ENCODE measurements at places on chromosomes 4 and X. TPM values are rescaled to one million over a fixed set of nuclear protein-coding genes. Genes with fewer than 3 reads are reported as not detected.

- DNase-seq = no peak
Measured at GRCh38 chr4:81465406-81466340, 6.0 kb downstream of the RASGEF1B start.

DNA sequence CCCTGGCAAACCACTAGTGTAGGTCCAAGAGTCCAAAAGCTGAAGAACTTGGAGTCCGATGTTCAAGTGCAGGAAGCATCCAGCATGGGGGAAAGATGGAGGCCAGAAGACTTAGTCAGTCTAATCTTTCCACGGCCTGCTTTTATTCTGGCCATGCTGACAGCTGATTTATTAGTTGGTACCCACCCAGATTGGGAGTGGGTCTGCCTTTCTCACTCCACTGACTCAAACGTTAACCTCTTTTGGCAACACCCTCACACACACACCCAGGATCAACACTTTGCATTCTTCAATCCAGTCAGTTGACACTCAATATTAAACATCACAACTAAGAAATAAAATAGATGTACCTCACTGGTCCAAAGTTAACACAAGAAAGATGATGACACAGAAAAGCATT, 134.8 kb upstream of the GABRA2 start:
- DNase-seq = no peak

DNA sequence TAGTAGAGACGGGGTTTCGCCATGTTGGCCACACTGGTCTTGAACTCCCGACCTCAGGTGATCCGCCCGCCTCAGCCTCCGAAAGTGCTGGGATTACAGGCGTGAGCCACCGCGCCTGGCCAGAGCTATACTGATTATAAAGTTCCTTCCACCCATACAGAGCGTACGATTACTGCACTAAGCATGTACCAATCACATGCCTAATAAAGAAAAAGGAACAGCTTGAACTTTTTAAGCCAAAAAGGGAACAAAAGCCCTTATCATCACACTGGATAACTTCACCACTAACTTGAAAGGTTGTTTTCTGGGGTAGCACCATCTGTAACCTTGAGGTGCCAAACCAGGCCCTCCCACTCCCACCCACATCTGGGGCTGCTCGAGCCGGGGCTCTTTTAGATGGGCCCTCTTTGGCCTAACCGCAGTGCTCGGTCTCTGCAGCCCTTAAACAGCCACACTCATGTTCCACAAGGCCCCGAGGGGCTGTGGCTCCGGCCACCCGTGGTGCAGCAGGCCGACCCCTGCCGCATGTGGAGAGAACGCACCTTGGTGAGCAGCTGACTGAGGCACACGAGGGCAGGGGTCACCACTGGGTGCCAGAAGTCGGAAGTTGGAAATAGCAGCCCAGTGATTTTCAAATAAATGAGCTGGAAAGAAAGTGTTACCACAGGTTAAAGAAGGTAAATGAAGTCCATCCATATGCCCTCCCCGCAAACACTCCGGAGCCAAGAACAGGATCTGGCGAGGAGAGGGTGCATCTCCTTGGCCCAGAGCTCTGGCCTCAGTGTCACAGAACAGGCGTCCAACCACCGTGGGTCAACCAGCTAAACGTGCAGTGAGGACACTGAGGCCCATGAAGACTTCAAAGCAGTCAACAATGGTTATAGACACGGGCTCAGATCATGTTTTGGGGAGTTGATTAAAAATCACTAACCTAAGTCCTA, 18.4 kb downstream of the NOP14 start:
- DNase-seq = no peak

The MAMLD1 gene
- total RNA-seq = 1.7 TPM

DNA sequence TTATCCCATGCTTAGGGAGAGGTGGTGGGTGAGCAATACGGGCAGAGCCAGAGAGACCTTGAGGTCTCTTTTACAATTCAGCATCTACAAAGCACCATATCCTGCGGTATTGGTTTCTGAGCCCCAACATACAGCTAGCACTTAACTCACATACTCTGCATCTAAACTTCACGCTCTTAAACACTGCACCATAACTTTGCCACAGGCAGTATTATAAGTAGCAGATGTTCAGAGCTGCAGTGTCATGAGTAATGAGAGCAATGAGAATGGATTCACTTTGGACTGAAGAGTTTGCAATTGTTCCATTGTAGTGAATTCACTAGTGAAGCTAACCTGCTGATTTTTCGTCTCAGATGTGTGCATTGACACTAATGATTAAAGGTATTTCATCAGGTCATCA, 93.8 kb downstream of the HS3ST1 start:
- DNase-seq = no peak

The CSAG3 gene
- not detected for total RNA-seq

- DNase-seq = peak; percentile 36
Measured at GRCh38 chrX:37697169-37697760, 11.7 kb downstream of the XK start.

The RTL5 gene
- total RNA-seq = not detected

The CNGA2 gene
- total RNA-seq = not detected

DNA sequence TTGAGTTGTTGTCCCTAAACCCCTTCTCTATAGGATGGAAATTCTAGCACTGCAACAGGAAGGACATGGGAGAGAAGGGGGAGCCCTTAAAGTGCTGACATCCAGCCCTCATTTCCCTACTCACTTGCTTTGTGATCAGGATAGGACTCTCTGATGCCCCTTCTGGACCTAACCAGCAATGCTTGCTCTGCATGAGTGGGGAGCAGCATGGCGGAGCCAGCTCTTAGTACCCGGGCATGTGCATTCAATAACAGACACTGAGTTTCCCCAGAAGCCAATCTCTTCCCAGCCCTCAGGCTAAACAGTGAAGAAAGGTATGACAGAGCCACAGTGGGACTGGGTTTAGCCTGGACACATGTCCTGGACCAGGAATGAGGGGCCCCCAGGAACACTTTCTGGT, 14.0 kb downstream of the SOD3 start:
- peak; percentile 6 for DNase-seq

DNA sequence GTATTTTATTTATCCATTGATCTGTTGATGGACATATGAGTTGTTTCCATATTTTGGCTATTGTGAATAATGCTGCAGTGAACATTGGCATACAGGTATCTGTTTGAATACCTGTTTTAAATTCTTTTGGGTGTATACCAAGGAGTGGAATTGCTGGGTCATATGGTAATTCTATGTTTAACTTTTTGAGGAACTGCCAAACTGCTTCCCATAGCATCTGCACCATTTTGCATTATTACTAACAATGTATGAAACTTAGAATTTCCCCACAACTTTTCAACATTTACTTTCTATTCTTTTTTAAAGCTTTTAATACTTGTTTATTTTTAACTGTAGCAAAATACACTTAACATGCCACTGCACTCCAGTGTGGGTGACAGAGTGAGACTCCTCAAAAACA, 57.0 kb upstream of the MSN start:
- DNase-seq = no peak

The GAGE12G gene
- total RNA-seq = not detected

The ADH1C gene
- total RNA-seq = not detected

DNA sequence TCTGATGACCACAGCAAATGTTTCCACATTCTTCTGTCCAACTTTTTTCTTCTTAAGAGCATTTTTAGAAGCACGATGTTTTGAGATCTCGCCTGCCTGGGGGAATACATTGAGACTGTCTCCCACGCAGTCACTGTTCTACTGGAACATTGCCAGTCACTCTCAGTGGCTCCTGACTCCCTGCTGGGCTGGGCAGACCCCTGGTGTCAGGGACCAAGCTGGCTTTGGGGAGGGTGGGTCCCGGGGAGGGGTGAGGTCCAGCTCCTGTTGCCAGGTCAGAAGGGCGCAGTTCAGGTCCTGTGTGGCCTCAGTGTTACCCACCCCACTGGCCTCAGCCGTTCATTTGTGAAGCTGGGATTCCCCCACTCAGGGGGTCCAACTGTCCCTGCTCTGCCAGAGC, 18.9 kb upstream of the ABLIM2 start:
- no peak for DNase-seq

DNA sequence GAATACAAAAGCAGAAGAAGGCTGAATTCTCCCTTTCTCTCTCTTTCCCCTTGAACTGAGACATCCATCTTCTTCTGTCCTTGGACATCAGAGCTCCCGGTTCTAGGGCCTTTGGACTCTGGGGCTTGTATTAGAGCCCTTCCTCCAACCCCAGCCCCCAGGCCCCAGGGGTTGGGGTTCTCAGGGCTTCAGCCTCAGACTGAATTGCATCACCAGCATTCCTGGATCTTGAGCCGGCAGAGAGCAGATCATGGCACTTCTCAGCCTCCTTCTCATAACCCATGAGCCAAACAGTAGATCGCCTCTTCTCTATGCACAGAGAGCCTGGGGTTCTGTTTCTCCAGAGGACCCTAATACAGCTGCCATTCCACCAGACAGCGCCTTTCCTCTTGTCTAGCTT, 25.3 kb upstream of the CLDN24 start:
- no peak for DNase-seq

The PABPC4L gene
- 0.25 TPM for total RNA-seq

- no peak for DNase-seq
Measured at GRCh38 chr4:147491086-147491485, 10.2 kb downstream of the EDNRA start.

- peak; percentile 82 for DNase-seq
Measured at GRCh38 chrX:16771483-16772398, 14.5 kb upstream of the TXLNG start.

DNA sequence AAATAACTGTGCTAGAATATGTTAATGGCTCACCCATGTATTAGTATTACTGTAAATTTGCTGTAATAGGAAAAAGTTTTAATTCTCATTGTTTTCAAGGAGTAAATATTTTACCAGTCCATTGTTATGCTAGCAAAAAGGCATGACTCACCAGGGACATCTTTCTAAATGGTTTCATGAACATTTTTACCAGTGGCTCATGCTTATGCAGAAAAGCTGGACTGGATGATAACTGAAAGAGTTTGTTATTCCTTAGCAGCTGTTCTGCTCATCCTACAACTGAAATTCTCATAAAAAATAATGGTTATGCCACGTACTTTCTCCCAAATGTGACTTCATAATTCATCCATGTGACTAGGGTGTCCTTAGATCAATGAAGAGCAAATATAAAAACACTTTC, 111.9 kb upstream of the PCDH18 start:
- peak; percentile 10 for DNase-seq

GRCh38 chr4:127822430-127822829, 40.3 kb downstream of the HSPA4L start:
- DNase-seq = no peak

GRCh38 chrX:135516376-135516775, 4.1 kb upstream of the INTS6L start:
- peak; percentile 10 for DNase-seq

DNA sequence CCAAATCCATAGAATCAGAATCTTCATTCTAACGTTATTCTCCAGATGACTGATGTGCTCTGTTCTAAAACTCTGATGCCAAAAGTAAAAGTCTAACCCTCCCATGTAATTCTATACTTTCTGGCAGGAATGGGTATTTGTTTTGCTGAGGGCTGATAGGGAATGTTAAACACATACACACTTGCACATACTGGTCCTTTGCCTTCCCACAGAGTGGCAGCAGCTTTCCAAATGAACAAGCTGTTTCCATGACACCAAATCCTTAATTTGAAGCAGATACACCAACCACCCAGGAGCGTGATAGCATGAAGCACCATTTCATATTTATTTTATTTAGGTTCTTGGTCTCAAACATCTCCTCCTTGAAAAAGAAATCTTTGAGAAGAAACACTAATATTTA, 155.5 kb upstream of the PRDX4 start:
- no peak for DNase-seq

- no peak for DNase-seq
Measured at GRCh38 chr4:73614311-73614867, 5.8 kb downstream of the RASSF6 start.

GRCh38 chr4:62531264-62531663, 1331.1 kb downstream of the ADGRL3 start:
- no peak for DNase-seq

The PCDH18 gene
- total RNA-seq = 3.5 TPM

- DNase-seq = no peak
Measured at GRCh38 chrX:129025376-129025775, 497.9 kb downstream of the SMARCA1 start.

GRCh38 chr4:6892190-6892908, 17.3 kb upstream of the TBC1D14 start:
- DNase-seq = no peak

The CHRNA9 gene
- total RNA-seq = 1.8 TPM

GRCh38 chr4:173532725-173533511, 2.9 kb upstream of the HAND2 start:
- no peak for DNase-seq

The DMD gene
- 19.3 TPM for total RNA-seq

The TLR1 gene
- total RNA-seq = 2.2 TPM

Measured in MCF 10A (cell line).